ENCODE measurements at places on chromosomes 12 and 14.

DNA sequence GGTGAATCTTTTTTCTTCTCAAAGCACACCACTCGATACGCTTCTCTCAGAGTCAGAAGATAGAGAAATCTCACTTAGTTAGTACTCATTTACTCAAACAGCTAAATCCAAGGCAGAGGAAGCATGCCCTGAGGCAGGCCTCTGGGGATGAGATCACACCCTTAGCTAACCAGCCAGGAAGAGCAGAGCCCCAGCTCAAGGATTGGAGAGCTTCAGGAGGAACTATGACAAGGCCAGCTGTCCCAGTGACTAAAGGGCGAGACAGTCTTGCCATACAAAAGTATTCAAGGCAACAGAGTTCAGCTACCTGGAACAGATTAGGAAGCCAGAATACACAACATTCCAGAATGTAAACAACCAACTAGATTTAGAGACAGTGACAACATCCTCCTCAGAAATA is 197.7 kb upstream of the CCDC196 start:
- ATAC-seq = no peak

DNA sequence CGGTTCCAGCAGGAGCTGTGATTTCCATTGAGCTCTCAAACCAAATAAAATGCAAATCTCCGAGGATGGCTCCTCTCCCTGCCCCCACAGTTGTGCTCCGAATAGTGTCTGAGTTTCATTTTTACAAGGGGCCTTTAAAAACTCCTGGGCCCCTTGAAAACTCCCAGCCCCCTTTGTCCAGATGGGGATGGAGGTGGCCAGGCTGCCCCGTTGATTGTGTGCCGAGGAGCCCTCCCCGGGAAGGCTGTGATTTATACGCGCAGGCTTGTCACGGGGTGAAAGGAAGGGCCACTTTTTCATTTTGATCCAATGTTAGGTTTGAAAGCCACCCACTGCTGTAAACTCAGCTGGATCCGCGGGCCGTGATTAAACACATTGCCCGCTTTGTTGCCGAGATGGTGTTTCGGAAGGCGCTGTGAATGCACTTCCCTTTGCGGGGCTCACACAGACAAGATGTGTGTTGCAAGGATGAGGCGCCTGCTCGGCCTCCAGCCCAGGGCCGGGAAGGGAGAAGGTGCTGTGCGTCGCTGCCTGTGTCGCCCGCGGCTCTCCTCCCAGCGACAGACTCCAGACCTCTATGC is 98.8 kb downstream of the TMEM132C start:
- no peak for ATAC-seq

DNA sequence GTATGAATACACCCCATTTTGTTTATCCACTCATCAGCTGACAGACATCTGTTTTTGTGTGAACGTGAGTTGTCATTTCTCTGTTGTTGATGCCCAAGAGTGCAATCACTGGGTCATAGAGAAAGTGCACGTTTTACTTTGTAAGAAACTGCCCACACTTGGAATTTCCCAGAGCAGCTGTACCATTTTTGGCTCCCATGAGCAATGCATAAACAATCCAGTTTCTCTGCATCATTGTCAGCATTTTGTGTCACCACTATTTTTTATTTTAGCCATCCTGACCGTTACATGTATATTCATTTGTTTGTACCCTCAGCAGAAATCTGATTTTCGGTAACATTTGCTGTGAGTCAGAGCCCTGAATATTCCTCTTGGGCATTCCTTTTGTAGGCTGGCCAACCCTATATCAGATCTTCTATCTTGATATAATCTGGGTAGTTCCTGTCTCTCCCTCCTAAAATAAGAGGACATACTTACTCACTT is 62.7 kb downstream of the RBM19 start:
- ATAC-seq = peak; percentile 71

DNA sequence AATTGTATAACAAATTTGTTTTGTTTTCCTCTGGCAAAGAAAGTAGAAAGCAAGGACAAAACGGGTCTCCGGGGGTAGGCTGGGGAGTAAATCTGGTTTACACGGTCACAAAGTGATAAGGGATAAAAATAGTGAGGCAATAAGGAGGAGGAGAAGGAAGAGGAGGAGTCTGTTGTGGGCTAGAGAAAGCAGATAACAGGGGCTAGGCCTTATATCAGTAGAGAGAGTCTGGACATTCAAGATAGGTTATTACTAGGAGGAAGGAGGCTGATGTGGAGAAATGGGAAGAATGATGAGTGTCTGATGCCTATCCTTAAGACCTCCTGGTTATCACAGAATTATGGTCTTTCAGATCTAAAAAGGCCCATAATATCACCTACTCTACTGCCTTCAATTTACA is 83.2 kb upstream of the SSTR1 start:
- no peak for ATAC-seq

DNA sequence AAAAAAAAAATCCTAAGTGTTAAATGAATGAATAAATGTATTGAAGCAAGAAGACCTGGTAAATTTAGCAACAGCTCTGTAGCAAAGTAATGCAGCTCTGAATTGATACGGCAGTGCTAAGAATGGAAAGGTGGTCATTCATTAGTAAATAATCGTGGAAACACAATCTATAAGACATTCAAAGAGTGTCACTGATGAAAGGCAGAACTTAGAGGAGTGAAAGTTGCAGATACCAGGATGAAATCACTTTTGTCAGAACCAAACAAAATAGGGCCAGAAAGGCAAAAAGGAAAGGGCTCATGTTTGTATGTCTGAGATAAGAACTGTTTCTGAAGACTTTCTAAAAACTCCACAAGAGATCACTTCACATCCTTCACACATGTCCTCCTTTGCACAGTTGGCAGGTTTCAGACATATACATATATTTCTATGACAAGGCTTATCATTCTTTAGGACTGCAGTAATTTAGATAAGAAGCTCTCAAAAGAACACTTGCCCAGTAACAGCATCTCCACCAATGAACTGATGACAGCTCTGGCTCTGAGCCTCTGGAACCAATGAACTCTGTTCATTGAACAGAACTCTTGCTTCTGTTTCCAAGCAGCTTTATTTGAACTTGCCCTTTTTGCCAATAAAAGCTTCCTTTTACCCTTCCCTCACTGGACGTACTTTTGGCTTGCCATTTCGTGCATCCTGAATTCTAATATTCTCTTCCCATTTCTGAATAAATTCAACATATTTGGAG is 4.2 kb upstream of the LRR1 start:
- 0 out of 3 replicates have a peak, but pooled peaks have one; percentile 10 for ATAC-seq

- ATAC-seq = peak; percentile 40
These were observed 27.2 kb downstream of the TSPAN8 start for GRCh38 chr12:71130521-71131069.

- no peak for ATAC-seq
These were observed 40.9 kb upstream of the NOS1 start for GRCh38 chr12:117402363-117402762.

DNA sequence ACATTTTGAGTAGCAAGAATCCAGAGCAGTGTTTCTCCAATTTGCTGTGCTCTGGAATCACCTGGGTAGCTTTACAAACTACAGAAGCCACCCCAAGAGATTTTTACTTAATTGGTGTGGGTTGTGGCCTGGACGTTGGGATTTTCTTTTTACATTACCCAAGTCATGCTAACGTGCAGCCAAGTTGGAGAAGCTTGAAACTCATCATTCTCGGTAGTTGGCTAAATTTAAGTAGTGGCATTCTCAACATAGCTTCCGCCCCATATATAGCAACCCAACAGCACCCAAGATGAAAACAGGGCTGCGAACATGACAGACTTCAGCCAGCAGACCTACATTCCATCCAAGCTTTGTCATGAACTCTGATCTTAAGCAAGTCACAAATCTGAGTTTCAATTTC is 25.0 kb downstream of the DAD1 start:
- no peak for ATAC-seq

- no peak for ATAC-seq
These were observed 179.2 kb upstream of the BMP4 start for GRCh38 chr14:54135804-54136280.

- ATAC-seq = peak; percentile 11
These were observed at the start of gene AMN for GRCh38 chr14:102922490-102923200. TSS of gene AMN (plus strand) at chr14:102922663. CDS start at chr14:102922689, 26 bp downstream.

- ATAC-seq = no peak
These were observed 75.4 kb upstream of the CCND2 start for GRCh38 chr12:4197922-4198763.

DNA sequence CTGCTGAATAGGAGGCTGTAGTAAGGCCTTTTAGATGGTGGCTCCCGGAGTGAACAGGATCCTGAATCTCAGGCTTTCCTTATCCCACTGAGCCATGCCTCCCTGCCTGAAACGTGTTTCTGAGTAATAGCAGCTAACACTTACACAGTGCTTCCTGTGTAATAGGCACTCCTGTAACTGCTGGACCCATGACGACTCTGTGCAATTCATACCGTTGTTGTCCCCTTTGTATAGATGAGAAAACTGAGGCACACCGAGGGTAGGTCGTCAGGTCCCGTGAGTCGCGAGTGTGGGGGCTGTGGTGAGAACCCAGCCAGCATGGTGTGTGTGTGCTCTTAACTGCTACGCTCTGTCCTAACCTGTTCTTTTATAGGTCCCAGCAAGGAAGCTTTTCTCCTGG is 193.6 kb downstream of the CACNA1C start:
- no peak for ATAC-seq

DNA sequence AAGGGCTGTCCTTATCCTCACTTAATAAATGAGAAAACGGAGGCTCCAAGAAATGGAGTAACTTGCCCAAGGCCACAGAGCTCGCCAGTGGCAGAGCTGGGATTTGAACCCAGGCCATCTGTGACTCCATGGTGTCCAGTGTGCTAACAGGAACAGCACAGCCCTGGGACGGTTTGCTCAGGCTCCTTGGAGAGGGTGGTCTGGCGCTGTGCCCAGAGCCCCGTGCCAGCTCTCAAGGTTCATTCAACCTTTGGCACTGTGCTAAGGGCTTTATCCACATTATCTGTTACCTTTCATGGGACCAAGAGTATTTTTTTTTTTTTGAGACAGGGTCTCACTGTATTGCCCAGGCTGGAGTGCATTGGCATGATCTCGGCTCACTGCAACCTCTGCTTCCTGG is 8.1 kb downstream of the DAO start:
- ATAC-seq = no peak

Data from SK-N-SH treated with all-trans-retinoic acid at 6 μM for 48 hours (cell line).